Left kidney (tissue), 8 donors: ENCODE measurements at places on chromosomes 2 and 18. TPM values are rescaled to one million over a fixed set of nuclear protein-coding genes. Genes with fewer than 3 reads are reported as not detected.

ADD2 gene
- polyA plus RNA-seq, result 6.0 TPM

GRP gene
- polyA plus RNA-seq, result 0.50 TPM

ASB18 gene
- 0.15 TPM for polyA plus RNA-seq

LONRF2 gene
- 4.7 TPM for polyA plus RNA-seq

ACTG2 gene
- polyA plus RNA-seq, result 0.40 TPM

NT5DC4 gene
- polyA plus RNA-seq, result 0.83 TPM

TIGD1 gene
- polyA plus RNA-seq, result 14.2 TPM

KLHL41 gene
- polyA plus RNA-seq, result 1.9 TPM

GCKR gene
- polyA plus RNA-seq, result 0.10 TPM

CNDP1 gene
- 1.6 TPM for polyA plus RNA-seq

OR6B2 gene
- not detected for polyA plus RNA-seq

MDH1B gene
- 13.6 TPM for polyA plus RNA-seq

PPP1R1C gene
- 3.5 TPM for polyA plus RNA-seq

CHMP1B gene
- 43.1 TPM for polyA plus RNA-seq

GREB1 gene
- polyA plus RNA-seq, result 22.5 TPM
